ENCODE measurements at places on chromosomes 6 and 20.

DNA sequence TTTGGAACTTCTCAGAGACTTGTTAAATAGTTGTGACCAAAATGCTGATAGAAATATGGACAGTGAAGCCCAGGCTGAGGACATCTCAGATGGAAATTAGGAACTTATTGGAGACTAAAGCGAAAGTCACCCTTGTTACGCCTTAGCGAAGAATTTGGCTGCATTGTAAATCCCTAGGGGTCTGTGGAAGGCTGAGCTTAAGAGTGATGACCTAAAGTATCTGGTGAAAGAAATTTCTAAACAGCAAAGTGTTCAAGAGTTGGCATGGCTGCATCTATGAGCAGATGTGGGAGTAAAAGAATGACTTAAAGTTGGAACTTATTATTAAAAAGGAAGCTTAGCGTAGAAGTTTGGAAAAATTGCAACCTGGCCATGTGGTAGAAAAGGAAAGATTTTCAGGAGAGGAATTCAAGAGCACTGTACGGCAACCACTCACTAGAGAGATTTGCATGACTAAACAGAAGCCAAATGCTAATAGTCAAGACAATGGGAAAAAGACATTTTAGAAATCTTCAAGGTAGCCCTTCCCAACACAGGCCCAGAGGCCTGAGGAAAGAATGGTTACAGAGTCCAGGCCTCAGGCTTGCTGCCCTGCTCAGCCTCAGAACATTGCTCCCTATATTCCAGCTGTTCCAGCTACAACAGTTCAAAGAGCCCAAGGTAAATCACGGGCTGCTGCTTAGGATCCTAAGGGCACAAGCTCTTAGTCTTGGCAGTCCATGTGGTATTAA is 61.6 kb upstream of the TNFRSF21 start:
- DNase-seq: no peak

GRCh38 chr6:25154034-25154596 is 125.1 kb upstream of the CARMIL1 start:
- no peak for DNase-seq

- DNase-seq: no peak
Observed at GRCh38 chr6:135086414-135086764, 31.8 kb upstream of the HBS1L start.

DNA sequence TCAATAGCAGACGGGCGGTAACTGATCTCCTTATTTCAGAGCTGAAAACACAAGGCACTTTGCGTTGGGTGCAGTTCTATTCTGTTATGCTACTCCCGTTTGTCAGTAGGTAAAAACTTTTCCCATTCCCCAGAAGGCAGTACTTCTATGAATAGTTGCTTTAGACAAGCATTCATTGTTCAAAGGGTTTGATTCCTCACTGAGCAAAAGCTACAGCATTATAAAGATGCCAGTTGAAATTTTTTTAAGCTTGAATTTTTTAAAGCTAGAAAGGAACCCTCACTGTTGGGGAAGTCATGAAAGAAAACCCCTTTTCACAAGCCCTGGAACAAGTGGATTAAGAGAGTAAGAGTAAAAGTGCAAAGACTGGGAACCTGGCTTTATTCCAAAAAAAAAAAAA is 42.3 kb downstream of the FUT9 start:
- no peak for DNase-seq

GRCh38 chr20:12644461-12644860 is 364.3 kb upstream of the SPTLC3 start:
- no peak for DNase-seq

GRCh38 chr20:52060794-52061714 is 130.5 kb downstream of the ZFP64 start:
- no peak for DNase-seq

GRCh38 chr20:4894409-4894808 is 106.9 kb downstream of the SLC23A2 start:
- no peak for DNase-seq

DNA sequence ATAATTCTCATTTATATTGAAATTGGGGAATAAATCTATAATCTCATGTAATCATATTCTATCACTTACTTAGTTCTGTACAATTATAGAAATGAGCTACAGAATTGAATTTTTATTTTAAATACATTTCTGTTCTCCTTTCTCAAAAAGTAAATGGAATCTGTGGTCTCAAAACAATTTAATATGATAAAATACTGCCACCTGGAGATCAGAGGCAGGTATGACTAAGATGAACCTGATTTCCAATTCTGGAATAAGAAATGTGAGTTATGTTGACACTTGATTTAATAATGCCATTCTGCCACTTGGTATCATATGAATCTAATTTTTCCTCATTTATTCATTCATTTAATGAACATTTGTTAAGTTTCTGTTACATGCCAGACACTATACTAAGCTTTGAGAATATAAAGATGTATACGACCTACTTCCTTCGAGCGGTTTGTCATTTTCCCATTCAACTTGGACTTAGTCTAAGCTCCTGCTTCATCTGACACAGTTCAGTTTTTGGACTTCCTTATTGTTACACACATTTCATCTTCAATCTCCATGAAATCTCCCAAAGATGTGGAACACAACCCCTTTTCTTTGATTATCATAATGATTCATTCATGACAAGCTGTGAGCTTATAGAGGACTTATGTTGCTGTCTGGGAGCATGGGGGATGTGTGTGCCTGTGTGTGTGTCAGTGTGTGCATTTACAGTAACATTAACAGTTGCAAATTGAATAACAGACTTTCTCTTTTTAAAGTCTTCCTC is 7.5 kb upstream of the CCDC28A start:
- no peak for DNase-seq

DNA sequence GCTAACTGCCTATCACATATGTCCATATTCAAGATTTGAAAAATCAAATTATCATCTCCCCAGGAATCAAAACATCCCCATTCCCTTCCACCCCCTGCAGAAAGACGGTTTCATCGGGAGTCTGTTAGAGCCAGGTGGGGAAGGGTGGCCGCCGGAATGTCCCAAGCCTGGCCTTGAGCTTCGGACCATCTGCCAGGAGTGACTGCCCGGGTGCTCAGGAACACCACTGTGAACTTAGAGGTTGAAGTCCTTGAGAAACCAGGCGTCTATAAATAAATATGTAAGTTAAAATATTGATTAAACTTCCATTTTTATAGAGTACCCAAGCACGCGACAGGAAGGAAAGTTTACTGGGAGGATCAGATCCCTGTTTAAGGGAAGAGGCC is 250.8 kb downstream of the DLL1 start:
- no peak for DNase-seq

GRCh38 chr6:679282-679681 is 13.7 kb downstream of the EXOC2 start:
- DNase-seq: no peak

GRCh38 chr6:63997734-63998133 is 362.1 kb downstream of the PHF3 start:
- no peak for DNase-seq

DNA sequence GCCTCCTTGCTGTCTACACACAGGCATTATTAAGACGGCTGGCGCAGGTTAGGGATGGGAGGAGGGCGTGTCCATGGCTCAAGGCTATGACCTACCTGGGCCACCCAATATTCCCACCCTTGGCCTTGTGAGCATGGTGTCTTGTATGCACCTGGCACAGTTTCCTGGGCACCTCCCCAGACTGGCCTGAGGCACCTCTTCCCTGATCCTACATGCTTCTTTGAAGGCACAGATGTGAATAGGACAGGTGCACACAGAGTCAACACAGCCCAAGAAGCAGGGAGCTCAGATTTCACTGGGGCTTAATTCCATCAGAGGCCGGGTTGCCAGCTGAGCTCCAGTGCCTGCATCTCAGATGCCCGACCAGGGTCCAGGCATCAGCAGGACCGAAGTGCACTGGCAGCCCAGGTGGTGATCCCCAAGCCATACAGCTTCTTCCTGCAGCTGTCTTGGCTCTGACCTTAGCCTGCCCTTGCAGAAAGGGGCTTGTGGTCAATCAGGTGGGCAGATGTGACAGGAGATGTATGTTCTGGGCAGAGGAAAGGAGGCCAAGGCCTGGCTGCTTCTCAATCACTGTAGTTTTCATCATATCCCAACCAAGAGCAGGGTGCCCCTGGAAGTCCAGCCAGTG is 287.7 kb downstream of the CLIC5 start:
- DNase-seq: no peak

GRCh38 chr6:107340881-107341280 is 118.5 kb downstream of the PDSS2 start:
- no peak for DNase-seq

DNA sequence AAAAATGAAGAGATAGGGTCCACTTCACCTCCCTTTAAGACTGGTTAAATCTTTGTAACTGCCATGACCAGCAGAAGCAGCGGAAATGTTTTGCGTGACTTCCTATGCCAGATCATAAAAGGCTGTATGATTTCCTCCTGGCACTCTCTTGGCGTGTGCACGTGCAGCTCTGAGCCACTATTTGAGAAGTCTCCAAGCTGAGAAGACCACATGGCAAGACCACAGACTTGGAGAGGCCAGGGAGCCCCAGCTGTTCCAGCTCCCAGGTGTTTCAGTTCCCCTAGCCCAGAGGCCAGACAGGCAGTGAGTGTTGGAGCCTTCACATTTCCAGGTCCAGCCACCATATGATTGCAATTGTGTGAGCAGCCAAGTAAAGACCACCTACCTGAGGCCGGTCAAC is 259.3 kb upstream of the RIN2 start:
- no peak for DNase-seq

- DNase-seq: no peak
Observed at GRCh38 chr6:64505312-64505711, 869.7 kb downstream of the PHF3 start.

GRCh38 chr6:160261991-160262680 is 3.5 kb upstream of the SLC22A2 start:
- no peak for DNase-seq

DNA sequence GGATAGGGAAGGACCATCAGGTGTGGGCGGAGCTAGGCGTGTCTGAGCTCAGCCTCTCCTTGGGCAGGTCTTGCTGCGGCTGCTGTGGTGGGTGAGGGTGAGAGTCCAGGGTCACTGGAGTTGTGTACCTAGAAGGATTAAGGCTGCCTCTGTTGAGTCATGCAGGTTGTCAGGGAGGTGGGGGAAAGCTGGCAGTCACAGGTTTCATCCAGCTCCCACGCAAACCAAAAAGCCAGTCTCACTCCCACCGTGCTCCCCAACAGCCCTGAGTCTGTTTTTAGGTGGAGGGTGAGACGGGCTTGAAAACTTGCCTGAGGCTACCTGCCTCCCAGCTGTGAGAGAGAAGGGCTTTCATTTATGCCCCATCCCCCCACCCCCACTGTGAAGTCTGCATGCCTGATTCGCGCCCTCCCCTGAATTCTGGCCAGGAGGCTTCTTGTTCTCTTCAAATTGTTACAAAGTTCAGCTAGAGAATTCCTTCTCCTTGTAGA is 161.5 kb downstream of the MYLK4 start:
- no peak for DNase-seq

- no peak for DNase-seq
Observed at GRCh38 chr20:58788896-58789544, 61.7 kb downstream of the GNAS-AS1 start.

DNA sequence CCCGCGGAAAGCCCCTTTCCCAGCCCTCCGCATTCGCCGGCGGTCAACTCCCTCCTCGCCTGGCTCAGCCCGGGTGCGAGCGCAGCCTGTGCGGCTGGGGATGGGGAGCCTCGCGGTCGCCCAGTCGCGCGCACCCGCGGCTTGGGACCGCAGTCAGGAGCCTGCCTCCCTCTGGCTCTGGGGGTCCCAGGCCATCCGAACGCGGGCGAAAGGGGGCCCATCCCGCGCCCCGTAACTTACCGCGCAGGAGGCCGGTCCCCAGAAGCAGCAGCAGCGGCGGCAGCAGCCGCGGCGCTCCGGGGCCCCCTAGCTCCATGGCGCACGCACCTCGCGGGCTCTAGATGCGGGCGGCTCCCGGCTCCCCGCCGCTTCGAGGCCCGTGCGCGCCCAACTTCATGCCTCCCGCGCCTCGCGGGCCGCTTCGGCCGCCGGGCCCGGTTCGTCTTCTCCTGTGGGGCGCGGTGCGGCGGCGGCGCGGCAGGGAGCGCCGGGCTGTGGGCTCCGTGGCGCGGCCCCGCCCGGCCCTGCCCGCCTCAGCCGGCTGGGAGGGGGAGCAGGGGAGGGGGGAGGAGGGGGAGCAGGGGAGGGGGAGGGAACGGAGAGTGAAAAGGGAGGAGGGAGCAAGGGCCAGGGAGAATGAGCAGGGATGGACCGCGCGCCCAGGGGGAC is at the start of gene CHRNA4:
Gene CHRNA4 (minus strand): TSS at position 500 of the 669 bp plus-strand sequence. CDS start 184 bp downstream, at position 316.
- no peak for DNase-seq

DNA sequence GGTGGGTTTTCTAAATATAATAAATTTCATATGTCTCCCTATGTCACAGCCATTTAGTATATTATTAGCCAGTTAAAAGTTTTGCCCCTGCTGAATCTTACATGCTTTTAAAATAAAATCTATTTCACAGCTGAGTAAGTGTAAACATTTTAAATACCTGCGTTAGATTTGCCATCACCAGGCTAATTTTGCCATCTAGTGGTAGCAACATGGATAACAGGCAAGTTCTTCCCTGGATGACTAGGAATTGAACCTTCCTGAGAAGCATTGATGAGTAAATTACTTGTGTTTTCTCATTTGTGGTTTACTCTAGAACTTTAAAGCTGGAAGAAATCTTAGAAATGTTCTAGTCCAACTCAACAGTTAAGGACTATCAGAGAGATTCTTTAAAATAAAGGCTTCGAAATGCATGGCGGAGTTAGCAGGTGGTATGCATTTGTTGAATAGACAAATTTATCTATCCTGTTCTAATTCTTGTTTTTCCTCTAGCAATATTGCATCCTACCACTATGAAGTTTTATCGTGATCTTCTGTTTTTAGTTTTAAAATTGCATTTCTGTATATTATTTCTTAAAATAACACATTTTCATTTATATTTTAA is 2.6 kb downstream of the PRSS35 start:
- DNase-seq: no peak

- DNase-seq: no peak
Observed at GRCh38 chr6:153073841-153074240, 57.2 kb downstream of the RGS17 start.

GRCh38 chr20:61052195-61052750 is 199.8 kb upstream of the CDH4 start:
- no peak for DNase-seq

GRCh38 chr20:33995053-33995831 is 1.5 kb downstream of the RALY start:
- DNase-seq: no peak

- DNase-seq: no peak
Observed at GRCh38 chr6:83462524-83462923, 31.7 kb upstream of the ME1 start.

- no peak for DNase-seq
Observed at GRCh38 chr6:109927052-109927451, 51.1 kb upstream of the GPR6 start.

DNA sequence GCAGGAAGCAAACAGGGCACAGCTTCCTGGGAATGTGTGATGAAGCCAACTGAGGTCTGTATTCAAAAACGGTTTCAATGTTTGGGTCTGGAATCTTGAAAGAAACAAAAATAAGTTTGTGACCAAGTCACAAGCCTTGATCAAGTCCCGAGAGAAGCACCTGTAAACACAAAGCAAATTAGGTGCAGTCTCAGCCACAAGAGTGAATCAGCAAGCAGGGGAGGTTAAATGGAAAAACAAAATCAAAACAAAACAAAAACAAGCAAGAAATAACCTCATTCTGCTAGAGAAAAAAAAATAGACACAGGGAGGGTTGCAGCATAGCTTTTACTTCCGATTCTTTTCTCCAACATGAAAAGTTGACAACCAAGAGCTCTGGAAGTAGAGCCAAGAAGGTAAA is 201.7 kb downstream of the CLIC5 start:
- DNase-seq: no peak

- no peak for DNase-seq
Observed at GRCh38 chr6:148523048-148523447, 180.4 kb downstream of the SASH1 start.

- no peak for DNase-seq
Observed at GRCh38 chr20:5779071-5779900, 29.1 kb downstream of the SHLD1 start.
